ENCODE measurements at places on chromosomes 5 and 9.

DNA sequence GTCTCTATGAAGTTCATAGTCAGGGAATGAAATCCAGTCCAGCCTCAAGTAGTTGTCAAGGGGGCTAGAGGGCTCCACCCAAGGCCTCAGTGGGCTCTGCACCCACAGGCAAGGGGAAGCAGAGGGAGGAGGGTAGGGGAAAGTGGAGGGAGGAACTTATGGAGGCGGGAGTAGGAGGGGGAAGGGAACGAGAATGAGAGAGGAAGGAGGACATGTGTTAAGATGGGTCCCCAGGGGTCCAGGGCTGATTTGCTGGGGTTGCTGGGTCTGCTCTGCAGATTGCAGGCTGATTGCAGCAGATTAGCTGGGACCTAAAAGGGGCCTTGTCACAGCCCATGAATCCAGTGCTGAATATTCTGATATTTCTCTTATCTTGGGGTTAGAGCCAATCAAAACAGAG, 166.9 kb upstream of the IL12B start:
- H3K27ac ChIP-seq = no peak overlapping the region
- no peaks in the 10 kb centered on the region for H3K4me1 ChIP-seq
- no peaks in the 10 kb centered on the region for H3K36me3 ChIP-seq
- no peaks in the 10 kb centered on the region for H3K27me3 ChIP-seq
- DNase-seq = no peak
- no peak overlapping the region for H3K4me3 ChIP-seq

DNA sequence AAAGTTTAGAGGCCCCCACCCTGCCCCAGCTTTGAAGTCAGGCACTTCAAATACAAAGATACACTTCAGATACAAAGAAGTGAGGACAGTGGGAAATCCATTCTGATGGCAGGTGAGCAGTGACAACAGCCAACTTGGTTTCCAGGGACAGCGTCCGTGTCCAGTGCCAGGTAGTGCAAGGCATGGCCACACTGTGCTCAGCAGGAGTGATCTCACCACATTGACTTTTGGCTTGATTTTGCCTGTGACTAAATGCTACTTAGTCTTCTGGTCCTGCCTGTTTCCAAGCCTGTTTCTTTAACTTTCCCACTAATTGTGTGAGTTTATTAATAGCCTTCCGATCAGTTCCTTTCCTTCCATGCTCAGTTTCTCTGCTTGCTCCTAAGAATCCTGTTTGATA, 72.6 kb upstream of the PALM2AKAP2 start:
- H3K27me3 ChIP-seq = no peaks in the 10 kb centered on the region
- DNase-seq = no peak
- no peaks in the 10 kb centered on the region for H3K4me1 ChIP-seq
- H3K4me3 ChIP-seq = no peak overlapping the region

DNA sequence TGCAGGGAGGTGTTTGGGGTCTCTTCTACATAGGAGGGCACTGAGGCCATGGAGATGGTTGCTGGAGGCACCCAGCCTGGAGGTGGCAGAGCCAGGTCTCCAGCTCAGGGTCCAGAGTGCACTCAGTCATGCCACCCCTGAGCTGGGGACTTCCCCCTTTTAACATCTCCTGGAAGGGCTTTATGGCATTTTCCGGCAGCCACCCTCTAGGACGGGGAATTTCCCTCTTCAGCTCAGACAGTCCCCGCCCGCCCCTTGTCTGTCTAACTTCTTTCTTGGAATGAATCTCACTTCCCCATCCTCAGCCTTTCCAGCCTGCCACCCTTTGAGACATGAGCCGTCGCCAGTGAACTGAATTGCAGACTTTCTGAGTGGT, 49.9 kb downstream of the COL15A1 start:
- no peak overlapping the region for H3K4me3 ChIP-seq
- no peak for DNase-seq
- no peak overlapping the region for H3K27ac ChIP-seq

DNA sequence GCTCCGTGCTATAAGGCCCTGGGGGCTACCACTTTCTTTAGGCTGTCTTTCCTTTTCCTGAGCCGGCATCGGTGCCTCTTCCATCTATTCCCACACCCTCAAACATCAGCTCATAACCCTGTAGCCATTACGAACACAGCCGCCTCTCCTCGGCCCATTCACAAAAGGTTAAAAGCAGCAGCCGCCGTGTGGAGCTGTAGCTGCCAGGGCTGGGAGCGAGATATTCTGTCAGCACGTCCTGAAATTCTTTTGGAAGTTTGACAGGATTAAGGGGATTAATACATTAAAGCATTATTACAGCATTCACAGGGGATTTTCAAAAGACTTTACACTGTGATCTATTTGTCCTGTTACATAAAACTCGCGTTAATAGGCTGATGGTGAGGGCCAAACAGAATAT, 428.2 kb downstream of the CDK5RAP2 start:
- no peaks in the 10 kb centered on the region for H3K36me3 ChIP-seq
- no peak overlapping the region for H3K4me3 ChIP-seq
- H3K27ac ChIP-seq = no peak overlapping the region
- DNase-seq = no peak

- no peak overlapping the region for H3K27ac ChIP-seq
- H3K4me3 ChIP-seq = no peak overlapping the region
- peaks cover 81% of the 10 kb centered on the region for H3K27me3 ChIP-seq
- H3K36me3 ChIP-seq = no peaks in the 10 kb centered on the region
- no peak for DNase-seq
- H3K4me1 ChIP-seq = no peaks in the 10 kb centered on the region
Observed at GRCh38 chr5:1852324-1852947, 30.3 kb downstream of the IRX4 start.

DNA sequence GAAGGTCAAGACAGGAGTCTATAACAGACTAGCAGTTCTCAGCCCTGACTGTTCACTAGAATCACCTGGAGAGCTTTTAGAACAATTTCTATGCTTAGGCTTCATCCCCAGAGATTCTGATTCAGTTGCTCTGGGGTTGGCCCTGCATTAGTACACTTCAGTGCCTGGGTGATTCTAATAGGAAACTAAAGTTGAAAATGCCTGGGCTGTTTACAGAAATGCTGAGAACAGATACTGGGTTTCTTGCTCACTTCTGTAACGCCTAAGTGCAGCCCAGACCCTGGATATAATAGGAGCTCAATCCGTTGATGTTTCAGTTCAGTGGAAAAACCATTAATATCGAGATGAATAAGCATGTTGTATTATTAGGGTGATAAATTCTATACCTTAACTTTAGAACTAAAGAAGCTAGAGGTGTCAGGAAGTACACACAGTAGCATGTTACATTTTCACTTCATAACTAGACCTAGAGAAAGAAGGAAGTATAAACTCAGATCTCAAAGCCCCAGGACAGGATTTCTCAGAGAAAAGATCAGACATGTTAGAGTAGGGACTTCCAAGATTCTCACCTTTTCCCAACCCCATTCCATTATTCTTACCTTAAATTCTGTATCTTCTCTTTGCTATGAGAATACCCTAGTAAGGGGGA, 20.4 kb downstream of the HAVCR2 start:
- no peaks in the 10 kb centered on the region for H3K27me3 ChIP-seq
- no peak overlapping the region for H3K27ac ChIP-seq
- no peak overlapping the region for H3K4me3 ChIP-seq
- no peaks in the 10 kb centered on the region for H3K4me1 ChIP-seq
- DNase-seq = no peak
- H3K36me3 ChIP-seq = peaks cover 2% of the 10 kb centered on the region

GRCh38 chr5:72486371-72486770, 20.8 kb downstream of the ZNF366 start:
- no peak overlapping the region for H3K4me3 ChIP-seq
- H3K27ac ChIP-seq = no peak overlapping the region
- H3K4me1 ChIP-seq = no peaks in the 10 kb centered on the region
- no peak for DNase-seq
- H3K27me3 ChIP-seq = no peaks in the 10 kb centered on the region

- no peaks in the 10 kb centered on the region for H3K27me3 ChIP-seq
- H3K4me3 ChIP-seq = no peak overlapping the region
- no peak overlapping the region for H3K27ac ChIP-seq
Observed at GRCh38 chr5:172293054-172293744, 9.6 kb upstream of the UBTD2 start.

DNA sequence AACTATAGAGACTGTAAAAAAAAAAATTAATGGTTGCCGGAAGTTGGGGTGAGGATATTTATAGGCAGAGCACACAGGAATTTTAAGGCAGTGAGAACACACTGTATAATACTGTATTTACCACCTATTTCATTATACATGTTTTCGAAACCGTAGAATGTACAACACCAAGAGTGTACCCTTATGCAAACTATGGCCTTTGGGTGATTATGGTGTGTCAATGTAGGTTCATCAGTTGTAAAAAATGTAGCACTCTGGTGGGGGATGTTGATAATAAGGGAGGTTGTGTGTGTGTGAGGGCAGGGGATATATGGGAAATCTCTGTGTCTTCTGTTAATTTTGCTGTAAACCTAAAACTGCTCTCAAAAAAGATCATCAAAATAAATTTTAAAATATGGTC, 791.7 kb upstream of the CDH10 start:
- H3K27ac ChIP-seq = no peak overlapping the region
- no peaks in the 10 kb centered on the region for H3K36me3 ChIP-seq
- no peak overlapping the region for H3K4me3 ChIP-seq
- no peaks in the 10 kb centered on the region for H3K27me3 ChIP-seq
- DNase-seq = no peak
- H3K4me1 ChIP-seq = no peaks in the 10 kb centered on the region

DNA sequence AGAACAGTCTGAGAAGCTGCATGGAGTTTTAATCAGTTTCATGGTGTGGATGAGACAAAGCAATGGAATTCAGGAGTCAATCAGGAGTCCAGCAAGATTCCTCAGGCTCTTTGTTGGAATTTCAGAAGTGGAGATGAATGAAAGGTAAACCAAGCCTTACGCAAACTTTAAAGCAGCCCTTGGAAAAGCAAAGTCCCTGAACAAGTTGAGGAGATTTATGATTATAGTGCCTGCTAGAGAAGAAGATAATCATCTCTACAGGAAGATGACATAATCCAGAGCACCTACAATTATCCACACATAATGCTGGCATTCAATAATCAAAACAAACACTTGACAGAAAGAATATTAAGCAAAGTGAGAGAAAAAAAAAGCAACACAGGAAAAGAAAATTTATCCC, 1380.1 kb upstream of the NUDT12 start:
- no peaks in the 10 kb centered on the region for H3K4me1 ChIP-seq
- H3K27me3 ChIP-seq = no peaks in the 10 kb centered on the region
- H3K4me3 ChIP-seq = no peak overlapping the region
- no peaks in the 10 kb centered on the region for H3K36me3 ChIP-seq
- H3K27ac ChIP-seq = no peak overlapping the region
- no peak for DNase-seq

DNA sequence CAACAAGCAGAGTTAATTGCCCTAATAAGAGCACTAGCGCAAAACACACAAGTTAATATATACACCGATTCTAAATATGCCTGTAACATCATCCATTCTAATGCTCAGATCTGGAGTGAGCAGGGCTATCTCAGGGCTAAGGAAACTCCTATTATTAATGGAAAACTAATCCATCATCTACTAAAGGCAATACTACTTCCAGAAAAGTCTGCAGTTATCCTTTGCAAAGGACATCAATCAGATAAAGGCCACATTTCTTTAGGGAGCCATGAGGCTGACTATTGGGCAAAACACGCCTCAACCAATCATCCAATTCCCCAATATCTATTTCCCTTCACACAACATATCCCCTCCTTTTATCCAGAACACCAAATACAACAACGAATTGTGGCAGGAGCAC, 1032.3 kb upstream of the NUDT12 start:
- no peaks in the 10 kb centered on the region for H3K36me3 ChIP-seq
- no peaks in the 10 kb centered on the region for H3K27me3 ChIP-seq
- no peaks in the 10 kb centered on the region for H3K4me1 ChIP-seq
- H3K4me3 ChIP-seq = no peak overlapping the region

DNA sequence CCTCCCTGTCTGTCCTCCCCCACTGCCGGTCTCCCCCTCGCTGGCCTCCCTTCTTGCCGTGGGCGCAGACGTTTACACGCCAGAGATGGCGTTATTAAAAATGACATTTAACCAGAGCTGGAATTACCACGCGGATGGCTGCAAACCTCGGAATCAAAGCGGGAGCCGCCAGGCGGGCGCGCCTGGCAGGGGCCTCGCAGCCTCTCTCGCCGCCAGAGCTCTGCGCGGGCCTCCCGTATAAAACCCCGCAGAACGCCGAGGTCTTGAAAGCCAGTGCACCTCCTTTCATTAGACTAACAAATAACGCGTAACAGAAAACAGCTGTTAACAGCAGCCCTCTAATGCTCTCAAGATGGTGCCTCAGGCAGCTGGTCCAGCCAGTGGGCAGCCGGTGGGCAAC, 10.2 kb downstream of the PRRX2 start:
- no peaks in the 10 kb centered on the region for H3K27me3 ChIP-seq
- H3K36me3 ChIP-seq = no peaks in the 10 kb centered on the region
- H3K4me3 ChIP-seq = no peak overlapping the region
- H3K27ac ChIP-seq = no peak overlapping the region
- no peak for DNase-seq
- no peaks in the 10 kb centered on the region for H3K4me1 ChIP-seq

- no peaks in the 10 kb centered on the region for H3K36me3 ChIP-seq
- no peak overlapping the region for H3K27ac ChIP-seq
- no peak overlapping the region for H3K4me3 ChIP-seq
- DNase-seq = no peak
- peaks cover 20% of the 10 kb centered on the region for H3K4me1 ChIP-seq
Observed at GRCh38 chr9:87729246-87729645, 3.3 kb downstream of the CTSL start.

DNA sequence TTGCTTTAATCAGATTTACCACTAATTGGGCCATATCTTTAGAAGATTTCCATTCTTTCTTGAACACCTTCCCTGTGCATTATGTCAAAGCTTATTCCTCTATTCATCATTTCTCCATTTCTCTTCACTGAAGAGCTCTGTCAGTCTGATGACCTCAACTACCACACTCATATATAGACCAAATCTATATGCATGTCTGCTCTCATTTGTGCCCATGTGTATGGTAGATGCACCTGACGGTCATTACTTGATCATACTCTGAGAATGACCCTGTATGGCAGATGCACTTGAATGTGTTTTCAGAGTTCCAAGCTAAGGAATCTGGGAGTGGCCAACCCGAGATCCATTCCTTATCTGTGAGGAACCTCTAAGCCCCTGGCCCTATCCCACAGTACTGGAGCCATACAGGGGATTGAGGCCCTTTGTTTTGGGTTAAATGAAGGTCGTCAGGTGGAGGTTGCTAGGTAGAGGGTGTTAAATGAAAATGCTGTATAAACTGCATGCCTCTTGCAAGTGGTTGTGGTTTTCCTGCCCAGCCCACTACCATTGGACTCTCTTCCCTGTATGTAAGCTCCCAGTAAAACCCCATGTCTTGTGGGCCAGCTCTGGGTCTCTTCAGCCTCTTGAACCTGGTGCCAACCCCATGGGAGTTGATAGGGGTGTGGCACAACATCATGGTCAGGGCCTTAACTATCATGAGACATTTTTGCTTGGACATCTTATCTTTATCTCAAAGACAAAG, 229.5 kb downstream of the KIAA0825 start:
- H3K4me3 ChIP-seq = no peak overlapping the region
- H3K36me3 ChIP-seq = no peaks in the 10 kb centered on the region
- H3K27me3 ChIP-seq = no peaks in the 10 kb centered on the region

- no peak overlapping the region for H3K27ac ChIP-seq
- peaks cover 62% of the 10 kb centered on the region for H3K27me3 ChIP-seq
- no peak for DNase-seq
- H3K4me1 ChIP-seq = peaks cover 19% of the 10 kb centered on the region
Observed at GRCh38 chr5:189976-190365, 1.3 kb upstream of the LRRC14B start.
